Placental pericyte (primary cell): ENCODE measurements at places on chromosomes 7 and 10. TPM values are rescaled to one million over a fixed set of nuclear protein-coding genes. Genes with fewer than 3 reads are reported as not detected.

The HYAL4 gene
- total RNA-seq, result 0.72 and 1.3 TPM in 2 replicates

The IGF2BP3 gene
- total RNA-seq, result 88.4 and 180 TPM in 2 replicates

The FOXI2 gene
- total RNA-seq, result not detected in 2 replicates

The C10orf62 gene
- not detected in 2 replicates for total RNA-seq

The FRMD4A gene
- total RNA-seq, result 30.2 and 80.9 TPM in 2 replicates
